ENCODE measurements at places on chromosomes 1 and 21.

GRCh38 chr1:162753001-162753658 lies 37.4 kb upstream of the HSD17B7 start:
- no peak for DNase-seq

DNA sequence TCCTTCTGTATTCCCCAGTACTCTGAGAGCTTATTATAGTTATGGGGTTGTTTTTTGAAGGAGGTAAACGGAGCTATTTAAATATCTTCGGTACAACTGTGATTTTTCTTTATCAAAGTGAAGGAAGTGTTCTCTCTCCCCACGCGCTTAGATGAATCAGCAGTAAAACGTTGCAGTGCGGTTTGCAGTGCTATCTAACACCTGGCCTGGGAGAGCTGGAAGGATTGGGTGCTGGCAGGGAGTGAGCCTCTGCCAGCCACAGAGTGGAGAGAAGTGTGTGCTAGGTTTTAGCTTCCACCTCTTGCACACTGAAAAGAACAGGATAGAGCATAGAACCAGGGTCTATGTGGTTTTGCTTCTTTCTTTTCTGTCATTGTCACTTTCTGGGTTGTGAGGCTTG lies 165.9 kb downstream of the SDCCAG8 start:
- no peak for DNase-seq

DNA sequence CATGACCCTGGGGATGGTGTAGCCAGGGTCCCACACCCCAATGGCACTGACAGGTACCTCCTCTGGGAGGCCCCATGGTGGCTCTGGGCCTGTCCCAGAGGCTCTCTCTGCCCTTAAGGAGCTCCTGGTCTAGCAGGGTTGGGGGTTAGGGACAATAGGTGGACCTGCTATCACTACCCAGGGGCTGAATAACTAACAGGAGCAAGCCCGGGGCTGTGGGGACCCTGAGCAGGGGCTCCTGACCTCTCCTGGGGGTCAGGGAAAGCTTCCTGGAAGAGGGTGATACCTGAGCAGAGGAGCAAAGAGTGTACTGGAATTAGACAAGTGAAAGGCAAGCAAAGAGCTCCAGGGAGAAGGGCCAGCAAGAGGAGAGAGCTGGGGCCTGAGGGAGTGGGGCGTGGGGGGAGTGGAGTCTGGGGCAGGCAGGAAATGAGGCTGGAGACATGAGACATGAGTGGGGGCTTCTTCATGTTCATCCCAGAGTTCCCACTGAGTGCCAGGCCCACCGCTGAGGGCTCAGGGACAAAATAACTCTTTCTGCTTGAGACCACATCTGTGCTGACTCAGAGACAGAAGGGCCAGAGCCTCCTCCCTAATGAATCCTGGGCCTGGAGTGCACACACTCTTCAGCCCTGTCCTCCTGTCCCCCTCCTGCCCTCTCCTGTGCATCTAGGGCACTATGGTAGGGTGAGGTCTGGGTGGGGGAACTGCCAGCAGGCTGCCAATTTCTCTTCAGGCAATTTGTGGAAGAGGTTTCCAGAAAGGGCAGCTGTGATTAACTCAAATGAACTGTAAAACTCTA lies 517.6 kb downstream of the PTPRU start:
- no peak for DNase-seq

GRCh38 chr1:238558156-238558555 lies 667.4 kb upstream of the ZP4 start:
- DNase-seq: no peak

GRCh38 chr1:88208389-88208788 lies 475.7 kb upstream of the PKN2 start:
- no peak for DNase-seq

DNA sequence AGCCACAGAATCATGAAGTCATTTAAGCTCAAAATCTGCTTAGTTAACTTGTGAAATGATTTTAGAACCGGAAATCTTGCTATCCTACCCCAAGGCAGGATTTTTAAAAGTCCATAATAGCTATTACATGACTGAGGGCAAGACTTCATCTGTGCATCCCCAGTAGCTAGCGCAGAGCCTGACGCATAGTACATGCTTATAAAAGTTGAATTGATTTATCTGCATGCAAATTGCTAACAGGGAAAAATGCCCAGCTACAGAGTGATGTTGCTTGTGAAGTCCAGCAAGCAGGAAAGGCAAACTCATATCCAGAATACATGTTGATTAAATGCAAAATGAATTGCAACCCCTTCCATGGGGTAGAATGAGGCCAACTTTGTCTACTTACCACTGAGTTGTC lies 8.1 kb upstream of the MAP1LC3C start:
- DNase-seq: no peak

DNA sequence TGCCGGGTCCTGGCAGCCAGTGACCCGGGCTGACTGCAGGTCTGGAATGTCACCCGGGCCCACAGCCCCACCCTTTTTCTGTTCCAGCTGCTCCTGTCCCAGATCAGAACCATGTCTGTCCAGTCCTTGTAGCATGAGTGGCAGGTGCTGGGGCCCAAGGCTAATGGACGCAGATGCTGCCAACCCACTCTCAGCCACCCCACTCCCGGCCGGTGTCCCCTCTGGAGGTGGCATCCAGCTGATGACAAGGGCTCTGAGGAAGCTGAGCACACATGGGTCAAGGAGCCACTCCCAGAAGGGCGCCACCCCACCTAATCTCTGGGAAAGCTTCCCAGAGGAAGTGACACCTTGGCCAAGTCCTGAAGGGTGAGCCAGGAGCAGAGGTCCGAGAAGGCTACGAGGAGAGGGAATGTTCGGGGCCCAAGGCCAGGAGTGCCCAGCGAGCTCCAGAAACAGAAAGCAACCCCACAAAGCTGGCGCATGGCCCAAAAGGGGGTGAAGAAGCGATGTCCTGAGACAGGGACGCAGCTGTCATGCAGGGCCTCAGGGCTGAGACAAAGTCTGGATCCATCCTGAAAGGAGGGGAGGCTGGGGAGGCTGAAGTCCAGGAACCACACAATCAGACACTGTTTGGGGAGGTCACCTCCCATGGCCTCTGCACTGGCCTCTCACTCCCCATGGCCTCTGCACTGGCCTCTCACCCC lies 39.5 kb downstream of the ACOT7 start:
- no peak for DNase-seq

DNA sequence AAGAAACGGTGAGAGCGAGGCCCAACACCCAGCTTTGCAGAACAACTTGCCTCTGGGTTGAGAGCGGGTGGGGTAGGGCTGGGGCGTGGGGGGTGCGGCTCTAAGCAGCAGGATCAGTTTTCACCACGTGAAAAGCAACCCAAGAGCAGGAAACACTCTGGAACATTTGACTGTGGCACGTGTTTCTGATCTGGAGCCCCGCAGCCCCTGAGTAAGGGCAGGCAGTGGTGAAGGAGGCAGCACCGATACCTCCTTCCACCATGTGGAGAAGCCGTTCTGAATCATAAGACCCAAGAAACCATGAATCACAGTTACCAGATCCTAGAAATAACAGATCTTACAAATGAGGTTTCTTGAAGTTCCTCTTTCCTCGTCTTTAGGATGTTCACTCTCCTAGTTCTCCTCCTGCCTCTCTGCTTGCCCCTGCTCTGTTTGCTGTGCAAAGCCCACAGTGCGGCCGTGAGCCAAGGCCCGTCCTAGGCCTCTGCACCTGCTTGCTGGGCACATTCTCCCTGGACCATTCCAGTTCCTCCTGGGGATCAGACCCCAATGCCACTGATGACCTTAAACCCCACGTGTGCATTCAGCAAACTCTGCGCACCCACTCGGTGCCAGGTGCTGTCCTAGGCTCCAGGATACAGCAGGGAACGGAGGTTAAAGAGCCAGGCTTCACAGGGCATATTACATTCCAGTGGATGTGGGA lies 31.9 kb downstream of the SLC1A7 start:
- no peak for DNase-seq

GRCh38 chr1:8986814-8987190 lies 39.4 kb downstream of the SLC2A7 start:
- no peak for DNase-seq

- no peak for DNase-seq
Measured at GRCh38 chr1:1148061-1148460, 25.6 kb upstream of the TTLL10 start.

DNA sequence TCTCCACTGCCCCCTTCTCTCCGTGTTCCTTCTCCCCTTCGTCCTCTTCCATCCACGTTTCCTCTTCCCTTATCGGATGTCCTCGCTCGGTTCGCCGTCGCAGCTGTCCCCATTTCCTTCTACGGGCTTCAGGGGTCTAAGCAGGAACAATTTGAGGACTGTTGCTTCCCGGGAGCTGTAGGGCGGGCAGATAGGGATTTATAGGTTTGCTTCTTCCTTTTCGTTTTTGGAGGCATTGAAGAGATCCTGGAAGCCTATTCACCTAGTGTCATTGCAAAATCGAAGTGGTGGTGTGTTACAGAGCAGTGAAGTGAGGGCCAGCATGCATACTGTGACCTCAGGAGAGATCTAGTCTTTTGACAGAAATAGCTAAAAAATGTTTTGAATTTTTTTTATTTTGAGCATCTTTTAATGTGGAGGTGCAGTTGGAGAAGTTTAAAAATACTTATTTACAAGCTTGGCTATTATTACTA lies 897 bp downstream of the ZYG11B start:
- no peak for DNase-seq

DNA sequence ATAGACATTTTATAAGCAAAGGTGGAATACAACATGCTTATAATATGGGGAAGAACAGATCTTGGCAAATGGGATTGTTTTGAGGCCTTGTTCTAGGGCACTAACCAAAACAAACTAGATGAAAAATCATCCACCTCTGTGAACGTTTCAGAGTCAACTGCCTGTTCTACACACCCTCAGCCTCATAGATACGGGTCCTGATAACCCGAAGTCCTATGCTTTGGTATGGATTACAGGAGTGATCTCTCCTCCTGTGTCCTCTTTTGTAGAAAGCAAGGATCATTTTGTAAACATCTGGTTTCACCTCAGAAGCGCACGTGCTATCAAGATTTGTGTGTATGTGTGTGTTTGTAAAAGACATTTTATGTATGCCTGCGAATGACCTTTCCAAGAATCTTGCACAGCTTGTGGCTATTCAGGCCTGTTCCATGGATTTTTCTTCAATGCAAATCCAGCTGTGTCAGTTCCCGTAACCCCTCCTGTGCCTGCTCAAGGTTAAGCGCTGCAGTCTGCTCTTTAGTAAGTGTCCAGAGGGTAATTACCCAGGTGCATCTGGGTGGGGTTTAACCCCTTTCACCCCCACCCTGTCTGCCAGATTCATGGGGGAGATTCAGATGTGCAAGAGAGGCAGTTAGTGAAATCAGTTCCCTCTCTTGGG lies 132.4 kb downstream of the ROR1 start:
- DNase-seq: no peak

DNA sequence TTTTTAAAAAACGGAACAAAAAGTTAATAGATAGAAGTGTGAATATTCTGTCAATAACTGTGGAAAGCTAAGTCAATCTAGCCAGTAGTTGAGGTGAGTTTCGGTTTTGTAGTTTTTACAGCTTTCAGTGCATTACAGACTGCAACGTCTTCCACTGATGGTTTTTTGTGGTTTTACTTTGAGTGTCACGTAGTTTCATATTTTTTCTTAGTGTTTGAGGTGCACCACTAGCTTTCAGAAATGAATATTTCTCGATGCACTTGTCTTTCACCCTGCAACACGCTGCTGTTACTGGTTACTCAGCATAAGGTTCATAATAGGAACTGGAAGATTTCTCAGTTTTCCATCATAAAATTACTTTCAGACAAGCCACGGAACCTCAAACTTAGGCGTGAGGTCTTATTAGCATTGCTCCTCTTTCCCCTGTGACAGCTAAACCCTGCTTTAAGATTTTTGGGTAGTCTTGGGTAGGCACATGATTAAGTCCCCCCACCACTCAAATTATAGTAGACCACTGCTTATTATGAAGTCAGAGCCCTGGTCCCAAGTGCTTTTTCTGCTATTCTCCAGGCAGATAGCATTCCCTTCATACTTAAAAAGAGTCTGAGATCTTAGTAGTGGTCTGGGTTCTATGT lies 1412.7 kb downstream of the KCNT2 start:
- no peak for DNase-seq

GRCh38 chr1:156838972-156839371 lies 19.9 kb downstream of the INSRR start:
- DNase-seq: peak; percentile 29

DNA sequence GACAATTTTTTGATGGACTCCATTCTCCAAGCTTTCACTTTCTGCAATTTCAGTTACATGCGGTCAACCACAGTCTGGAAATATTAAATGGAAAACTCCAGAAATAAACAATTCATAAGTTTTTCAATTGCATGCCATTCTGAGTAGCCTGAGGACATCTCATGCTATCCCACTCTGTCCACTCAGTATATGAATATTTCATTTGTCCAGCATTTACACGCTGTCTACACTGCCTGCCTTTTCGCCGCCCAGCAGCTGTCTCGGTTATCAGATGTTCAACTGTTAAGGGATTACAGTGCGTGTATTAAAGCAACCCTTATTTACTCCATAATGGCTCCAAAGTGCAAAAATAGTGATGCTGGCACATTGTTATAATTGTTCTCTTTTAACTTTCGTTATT lies 116.3 kb downstream of the ADSS2 start:
- no peak for DNase-seq

DNA sequence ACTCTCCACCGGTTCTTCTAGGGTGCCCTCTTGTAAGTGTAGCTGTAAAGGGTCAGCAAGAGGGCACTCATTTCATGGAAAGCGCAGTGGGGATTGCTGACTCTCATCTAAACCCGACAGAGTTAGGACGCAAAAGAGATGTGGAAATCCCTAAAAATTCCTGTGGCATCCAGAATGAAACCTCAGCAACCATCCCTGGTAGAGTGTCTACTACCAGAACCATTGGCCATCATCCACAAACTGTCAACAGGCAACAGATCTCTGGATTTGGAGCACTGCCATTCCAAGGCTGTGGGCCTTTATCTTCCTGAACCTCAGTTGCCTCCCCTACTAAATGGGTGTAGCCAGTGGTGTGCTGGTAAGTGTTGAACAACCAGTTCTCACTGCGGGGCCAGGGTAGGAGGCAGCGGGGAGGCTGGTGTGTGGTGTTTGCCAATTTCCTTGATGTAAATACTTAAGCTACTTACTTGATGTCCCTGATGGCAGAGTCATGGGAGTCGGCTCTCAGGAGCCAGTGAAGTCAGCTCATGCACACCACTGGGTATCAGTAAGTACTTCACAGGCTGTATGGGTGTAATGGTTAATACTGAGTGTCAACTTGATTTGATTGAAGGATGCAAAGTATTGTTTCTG lies 195.8 kb downstream of the KAZN start:
- DNase-seq: no peak

All from effector CD8-positive, alpha-beta T cell (primary cell).